WTC11 (cell line): ENCODE measurements at places on chromosomes 11 and 22.

DNA sequence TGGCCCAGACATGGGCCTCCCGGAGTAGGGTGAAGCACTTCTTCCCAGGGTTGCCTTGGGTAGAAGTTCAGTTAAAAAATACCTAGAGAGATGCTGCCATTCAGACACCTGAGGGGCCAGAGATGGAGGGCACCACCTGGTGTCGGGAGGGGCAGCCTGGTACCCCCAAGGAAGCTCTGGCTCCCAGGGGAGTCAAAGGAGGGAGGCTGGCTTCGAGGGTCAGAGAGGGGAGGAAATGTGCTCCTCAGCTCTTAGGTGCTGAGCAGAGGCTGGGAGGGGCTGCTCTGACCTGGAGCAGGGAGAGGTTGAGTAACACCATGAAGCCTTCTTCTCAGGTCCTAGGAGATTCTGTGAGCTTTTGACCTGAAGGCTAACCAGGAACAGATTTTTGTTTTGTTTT lies 1.1 kb downstream of the USP35 start:
- no peak for DNase-seq

GRCh38 chr11:43916621-43917020 lies 25.8 kb upstream of the C11orf96 start:
- no peak for DNase-seq

DNA sequence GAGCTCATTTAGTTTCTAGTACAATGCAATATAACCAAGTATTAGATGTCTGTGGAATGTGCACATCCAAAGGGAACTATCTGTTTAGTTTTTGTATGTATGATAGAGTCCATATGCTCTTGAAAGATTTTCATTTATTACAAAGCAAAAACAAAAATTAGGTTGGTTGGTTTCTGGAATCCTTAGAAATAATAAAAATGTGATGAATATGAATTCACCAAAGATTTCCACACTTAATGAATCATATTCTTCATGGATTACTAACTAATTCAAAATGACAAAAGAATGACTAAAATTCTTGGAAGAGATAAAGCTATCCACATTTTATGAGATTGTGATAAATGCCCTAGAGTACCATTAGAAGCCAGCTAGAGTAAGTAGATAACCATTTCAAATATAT lies 261.1 kb downstream of the SBF2 start:
- DNase-seq = no peak

DNA sequence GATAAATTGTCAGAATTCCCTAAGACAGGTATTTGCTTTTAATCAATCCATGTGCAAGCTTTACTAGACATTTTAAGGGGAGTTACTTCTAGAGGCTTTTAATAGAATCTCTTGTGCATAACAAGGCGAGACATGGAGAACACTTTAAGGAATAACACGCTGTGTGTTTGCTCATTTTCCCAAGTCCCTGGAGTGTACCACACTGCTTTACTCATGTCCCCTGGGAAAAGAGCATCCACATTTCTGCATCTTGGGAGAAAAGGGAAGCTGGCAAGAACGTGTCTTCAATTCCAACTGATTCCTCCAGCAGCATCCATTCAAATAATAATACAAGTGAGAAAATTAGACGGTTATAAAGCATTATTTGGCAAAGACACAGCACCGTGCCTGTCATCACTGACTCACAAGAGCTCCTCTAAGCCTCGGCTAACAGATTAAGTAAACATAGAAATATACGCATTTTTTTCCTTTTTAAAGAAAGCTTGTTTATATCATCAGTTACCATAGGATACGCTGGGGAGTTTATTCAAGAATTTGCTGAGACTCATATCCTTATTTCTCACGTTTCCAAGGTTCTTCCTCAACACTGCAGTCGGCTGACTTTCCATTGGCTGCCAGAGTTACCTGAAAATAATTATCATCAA lies 121.5 kb downstream of the CD44 start:
- DNase-seq = no peak

DNA sequence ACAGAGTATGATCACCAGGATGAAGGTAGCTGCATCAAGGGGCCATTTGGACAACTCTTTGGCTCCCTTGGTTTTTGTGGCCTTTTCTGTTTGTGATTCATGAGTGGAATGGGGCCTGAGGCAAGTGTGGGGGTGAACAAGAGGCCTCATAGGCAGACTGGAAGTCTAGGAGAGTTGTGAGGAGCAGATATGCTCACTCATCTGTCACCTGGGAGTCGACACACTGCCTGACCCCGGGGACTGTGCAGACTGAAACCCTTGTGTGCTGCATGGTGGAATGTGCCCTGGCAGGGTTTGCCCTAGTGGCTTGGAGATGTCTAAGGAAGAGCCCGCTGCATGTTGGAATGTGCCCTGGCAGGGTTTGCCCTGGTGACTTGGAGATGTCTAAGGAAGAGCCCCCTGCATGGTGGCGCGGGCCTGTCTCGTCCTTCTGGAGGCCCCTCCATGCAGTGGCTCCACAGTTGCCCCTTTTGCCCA lies 60.0 kb downstream of the MED15 start:
- no peak for DNase-seq

DNA sequence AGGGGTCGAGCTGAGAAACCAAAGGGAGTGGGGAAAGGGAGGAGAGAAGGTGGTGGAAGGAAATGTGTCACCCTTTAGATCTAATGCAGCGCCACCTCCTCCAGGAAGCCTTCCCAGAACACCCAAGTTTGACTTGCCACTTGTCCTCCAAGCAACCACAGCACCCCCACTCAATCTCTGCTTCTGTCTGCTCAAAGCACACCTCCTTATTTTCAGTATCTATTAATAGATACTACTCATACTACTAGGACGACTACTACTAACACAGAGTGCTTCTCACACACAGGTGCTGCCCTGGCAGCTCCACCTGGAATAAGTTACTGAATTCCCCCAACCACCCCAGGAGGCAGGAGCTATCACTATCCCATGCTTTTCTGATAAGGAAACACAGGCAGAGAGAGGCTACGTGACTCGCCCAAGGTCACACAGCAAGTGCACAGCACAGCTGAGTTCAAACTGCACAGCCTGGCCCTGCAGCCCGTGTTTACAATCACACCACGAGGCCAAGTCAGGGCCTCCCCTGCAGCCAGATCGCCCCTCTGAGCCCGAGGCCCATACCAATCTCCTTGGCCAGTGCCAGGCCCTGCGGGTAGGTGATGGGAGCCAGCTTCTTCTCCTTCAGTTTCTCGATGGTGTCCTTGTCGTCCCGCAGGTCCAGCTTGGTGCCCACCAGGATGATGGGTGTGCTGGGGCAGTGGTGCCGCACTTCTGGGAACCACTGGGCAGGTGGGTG lies 13.2 kb downstream of the RAC2 start:
- DNase-seq = no peak

DNA sequence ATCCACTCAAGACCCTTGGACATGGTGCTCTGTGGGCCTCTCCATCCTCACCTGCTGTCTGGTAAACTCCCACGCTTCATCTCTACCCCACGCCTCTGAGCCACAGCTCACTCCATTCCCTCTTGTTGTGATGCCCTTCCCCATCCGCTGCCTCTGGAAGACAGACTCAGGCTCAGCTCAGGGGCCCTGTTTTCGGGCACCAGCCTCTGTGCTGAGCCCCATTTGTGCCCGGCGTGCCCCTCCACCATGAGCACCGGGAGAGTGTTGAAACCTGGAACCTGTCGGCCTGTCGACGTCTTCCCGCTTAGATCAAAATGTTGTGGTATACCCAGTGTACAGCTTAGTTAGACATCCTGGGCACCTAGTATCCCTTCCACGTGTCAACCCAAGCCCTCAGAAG lies 6.5 kb upstream of the SCUBE1 start:
- no peak for DNase-seq

GRCh38 chr11:93524173-93524536 lies 19.0 kb downstream of the SMCO4 start:
- DNase-seq = no peak

- no peak for DNase-seq
These were observed 1673.2 kb downstream of the LRRC4C start for GRCh38 chr11:39786281-39786680.

GRCh38 chr11:126465573-126466188 lies 110.2 kb downstream of the ST3GAL4 start:
- no peak for DNase-seq

DNA sequence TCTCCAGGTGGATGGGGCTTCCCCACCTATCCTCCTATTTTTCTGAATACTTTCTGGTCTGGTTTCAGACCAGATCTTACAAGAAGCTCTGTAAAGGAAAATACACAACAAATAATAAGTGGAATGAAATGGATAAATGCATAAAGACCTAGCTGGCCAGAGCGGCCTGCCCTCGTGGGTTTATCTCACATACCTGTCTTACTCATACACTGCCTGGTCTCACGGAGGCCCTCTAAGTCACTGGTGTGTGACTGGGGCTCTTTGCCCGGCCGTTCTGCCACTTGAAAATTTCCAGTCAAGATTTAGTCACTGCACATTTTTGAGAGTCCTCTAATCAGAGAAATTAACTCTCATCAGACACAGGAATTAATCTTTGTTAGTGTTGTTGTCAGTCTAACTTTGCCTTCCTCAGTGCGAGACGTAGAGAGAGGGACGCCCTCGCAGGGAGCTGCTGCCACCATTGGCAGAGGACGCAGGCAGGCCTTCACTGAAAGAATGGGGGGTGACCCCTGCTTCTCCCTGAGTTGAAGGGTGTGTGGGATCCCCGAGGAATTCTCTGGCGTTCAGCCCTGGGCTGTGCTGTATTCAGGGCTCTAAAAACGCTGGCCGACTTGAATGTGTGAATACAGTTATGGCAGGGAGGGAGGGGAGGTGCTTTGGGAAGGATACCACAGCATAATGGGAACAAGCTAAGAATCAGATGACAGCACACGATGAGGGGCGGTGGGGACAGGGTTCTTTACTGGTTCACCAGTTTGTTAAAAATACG lies 46.3 kb upstream of the CADM1 start:
- DNase-seq = no peak

DNA sequence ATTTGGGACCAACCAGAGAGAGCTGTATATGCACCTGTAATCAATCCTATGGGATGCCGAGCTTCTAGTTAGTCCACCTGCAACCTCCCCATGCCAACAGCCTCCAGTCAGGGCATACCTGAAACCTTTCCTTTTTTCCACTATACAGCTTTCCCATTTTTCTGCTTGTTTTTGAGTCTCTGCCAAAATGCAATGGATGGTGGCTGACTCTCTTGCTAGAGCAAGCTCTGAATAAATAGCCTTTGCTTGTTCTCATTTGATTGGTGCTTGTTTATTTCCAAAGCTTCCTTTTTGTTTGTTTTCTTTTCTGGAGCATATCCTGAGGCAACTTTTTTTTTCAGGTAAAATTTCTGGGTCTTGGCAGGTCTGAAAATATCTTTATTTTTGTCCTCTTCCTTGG lies 58.0 kb upstream of the PLET1 start:
- DNase-seq = no peak

DNA sequence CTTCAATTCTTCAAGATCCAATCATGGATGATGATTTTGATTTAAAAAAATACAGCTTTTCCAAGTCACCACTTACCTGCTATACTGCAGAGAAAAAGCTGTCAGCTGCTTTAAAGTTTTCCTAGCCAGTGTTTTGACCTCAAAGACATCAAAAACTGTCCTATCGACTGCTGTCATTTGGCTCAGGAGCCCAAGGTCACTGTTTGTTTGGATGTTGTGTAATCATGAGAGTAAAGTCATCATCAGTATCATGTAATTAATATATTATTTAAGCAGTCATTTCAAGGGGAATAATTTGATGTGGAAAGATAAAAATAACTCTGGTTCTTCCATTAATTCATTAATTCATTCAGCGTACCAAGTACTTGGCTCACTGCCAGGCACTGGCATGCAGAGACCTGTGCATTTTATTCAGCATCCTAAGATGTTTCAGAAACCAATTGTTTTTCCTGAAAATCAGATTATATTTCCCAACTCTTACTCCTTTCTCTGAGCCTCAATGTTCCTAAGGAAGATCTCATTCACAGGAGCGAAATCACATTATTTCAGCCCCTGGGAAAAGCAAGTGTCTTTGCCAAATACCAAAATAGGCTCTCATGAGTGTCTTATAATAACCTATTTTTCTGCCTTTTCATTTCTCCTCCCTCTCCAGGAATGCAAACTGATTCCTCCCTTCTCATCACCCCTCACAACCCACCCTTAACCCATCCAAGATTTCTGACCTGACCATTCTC lies 59.9 kb downstream of the SLC1A2 start:
- DNase-seq = no peak

DNA sequence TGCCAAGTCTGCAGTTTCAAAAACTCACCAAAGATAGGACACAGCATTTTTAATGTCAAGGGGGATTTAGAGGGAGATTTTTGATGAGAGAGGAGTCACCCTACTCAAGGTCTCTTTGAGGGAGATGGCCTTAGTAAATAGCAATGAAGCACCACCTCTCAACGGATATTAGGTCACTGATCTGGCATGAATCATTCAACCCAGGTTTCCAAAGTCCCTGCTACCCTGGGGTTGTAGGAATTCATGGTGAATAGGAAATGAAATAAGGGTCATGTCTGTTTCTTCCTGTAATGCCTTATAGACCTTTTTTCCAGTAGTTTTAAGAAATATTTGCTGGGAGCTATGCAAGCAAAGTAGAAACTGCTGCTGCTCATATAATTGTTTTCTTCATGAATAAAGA lies 2154.9 kb downstream of the LRRC4C start:
- DNase-seq = no peak

DNA sequence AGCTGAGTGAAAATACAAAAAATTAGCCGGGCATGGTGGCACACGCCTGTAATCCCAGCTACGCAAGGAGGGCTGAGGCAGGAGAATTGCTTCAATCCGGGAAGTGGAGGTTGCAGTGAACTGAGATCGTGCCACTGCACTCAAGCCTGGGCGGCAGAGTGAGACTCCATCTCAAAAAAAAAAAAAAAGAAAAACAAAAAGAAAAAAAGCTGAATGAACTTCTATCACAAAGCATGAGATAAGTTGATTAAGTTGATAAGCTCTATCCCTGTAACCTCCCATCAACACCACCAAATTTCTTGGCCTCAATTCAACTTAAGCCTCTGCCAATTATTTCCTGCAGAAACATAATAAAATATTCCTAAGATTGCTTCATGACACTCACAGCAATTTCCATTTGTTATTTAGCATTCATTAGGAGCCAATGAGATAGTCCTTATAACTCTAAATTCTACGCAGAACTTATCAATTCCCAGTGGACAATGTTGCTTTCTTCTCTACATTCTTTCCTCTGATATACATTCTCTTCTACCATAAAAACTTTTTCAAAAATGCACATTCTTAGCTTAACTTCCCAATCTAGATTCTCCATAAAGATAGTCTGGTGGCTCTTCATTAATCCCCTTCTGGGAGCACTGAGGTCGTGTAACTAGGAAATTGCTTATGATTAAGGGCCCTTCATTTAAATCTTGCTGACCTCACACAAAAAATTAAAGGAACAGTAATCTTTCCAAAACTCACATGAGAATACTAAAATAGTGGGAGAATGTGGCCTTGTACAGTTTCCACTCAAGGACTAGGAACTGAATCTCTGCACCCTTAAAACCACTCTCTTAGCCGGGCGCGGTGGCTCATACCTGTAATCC lies 2.9 kb downstream of the AMBRA1 start:
- no peak for DNase-seq
